ENCODE measurements at places on chromosomes 1 and 21. TPM values are rescaled to one million over a fixed set of nuclear protein-coding genes. Genes with fewer than 3 reads are reported as not detected.

Gene NR0B2
- not detected for total RNA-seq

Gene C1orf115
- total RNA-seq, result 1.1 TPM

Gene F13B
- not detected for total RNA-seq

Gene HOOK1
- not detected for total RNA-seq

Gene IL10
- total RNA-seq, result not detected

Gene CD84
- total RNA-seq, result not detected

Gene TRPM2
- total RNA-seq, result not detected

Gene IGSF3
- 0.35 TPM for total RNA-seq

Gene HUNK
- not detected for total RNA-seq

Gene PLEKHA6
- total RNA-seq, result 3.9 TPM

Gene KRTAP24-1
- not detected for total RNA-seq

Gene ADAMTS4
- 14.5 TPM for total RNA-seq

Gene ZNF648
- not detected for total RNA-seq

Gene EPHX1
- 21.6 TPM for total RNA-seq

Gene FAM177B
- not detected for total RNA-seq

Gene FOXD2
- 0.29 TPM for total RNA-seq

Gene NR1I3
- not detected for total RNA-seq

Gene TMEM54
- total RNA-seq, result 95.9 TPM

Gene C1orf53
- total RNA-seq, result 19.7 TPM

Gene AZIN2
- 6.3 TPM for total RNA-seq

Gene BSND
- total RNA-seq, result not detected

Gene MRAP
- not detected for total RNA-seq
